ENCODE measurements at places on chromosomes 1 and 21.

DNA sequence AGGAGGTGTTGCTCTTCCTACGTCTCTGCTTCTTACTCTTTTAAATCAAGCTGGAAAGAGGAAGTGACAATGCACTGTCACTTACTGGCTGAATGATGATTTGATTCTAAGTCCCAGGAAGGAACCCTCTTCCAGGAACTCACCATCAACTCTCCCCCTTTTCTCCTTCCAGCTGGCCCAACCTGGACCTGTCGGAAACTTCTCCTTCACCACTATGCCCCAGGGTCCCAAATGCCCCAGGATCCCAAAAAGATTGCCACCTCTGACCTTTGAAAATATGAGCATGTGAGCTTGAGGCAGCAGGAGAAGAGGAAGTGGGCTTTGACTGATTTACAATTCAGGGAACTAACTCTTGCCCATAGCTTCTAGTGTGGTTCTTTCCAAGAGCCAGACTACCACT, 5.3 kb upstream of the ADAMTS5 start:
- DNase-seq, result no peak

DNA sequence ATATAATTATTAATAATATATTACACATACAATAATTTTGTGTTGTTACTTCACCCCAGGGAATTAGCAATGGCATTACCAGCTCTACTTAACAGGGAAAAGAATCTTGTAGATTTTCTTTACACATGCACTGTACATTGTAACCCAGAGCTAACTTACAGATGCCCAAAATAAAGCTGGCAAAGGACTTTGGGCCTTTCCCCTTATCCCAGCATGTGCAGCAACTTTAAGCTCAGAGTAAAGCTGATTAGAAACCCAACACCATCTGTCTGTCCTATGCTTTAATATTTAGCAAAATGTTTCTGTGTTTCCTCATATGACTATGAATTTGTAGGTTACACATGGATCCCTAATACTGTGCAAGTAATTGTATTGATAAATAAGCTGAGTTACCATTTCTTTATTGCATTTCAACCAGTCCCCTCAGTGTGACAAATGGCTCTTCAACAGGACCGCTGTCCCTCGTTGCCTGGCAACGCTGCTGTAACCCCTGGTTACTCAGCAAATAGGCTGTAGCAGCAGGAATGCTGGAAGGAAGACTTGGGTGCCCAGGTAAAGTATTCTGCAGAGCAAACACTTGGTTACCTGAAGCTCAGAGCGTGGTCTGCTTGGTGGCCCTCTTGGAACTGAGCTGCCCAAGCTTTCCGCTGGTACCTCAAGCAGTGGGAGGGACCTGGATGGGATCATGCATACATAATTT, at the start of gene USH2A:
USH2A (minus strand) TSS at position 628 of the 700 bp plus-strand sequence. CDS start 1,112 bp downstream, outside the sequence.
- no peak for DNase-seq

GRCh38 chr1:6657138-6657537, 32.5 kb downstream of the THAP3 start:
- DNase-seq, result no peak

DNA sequence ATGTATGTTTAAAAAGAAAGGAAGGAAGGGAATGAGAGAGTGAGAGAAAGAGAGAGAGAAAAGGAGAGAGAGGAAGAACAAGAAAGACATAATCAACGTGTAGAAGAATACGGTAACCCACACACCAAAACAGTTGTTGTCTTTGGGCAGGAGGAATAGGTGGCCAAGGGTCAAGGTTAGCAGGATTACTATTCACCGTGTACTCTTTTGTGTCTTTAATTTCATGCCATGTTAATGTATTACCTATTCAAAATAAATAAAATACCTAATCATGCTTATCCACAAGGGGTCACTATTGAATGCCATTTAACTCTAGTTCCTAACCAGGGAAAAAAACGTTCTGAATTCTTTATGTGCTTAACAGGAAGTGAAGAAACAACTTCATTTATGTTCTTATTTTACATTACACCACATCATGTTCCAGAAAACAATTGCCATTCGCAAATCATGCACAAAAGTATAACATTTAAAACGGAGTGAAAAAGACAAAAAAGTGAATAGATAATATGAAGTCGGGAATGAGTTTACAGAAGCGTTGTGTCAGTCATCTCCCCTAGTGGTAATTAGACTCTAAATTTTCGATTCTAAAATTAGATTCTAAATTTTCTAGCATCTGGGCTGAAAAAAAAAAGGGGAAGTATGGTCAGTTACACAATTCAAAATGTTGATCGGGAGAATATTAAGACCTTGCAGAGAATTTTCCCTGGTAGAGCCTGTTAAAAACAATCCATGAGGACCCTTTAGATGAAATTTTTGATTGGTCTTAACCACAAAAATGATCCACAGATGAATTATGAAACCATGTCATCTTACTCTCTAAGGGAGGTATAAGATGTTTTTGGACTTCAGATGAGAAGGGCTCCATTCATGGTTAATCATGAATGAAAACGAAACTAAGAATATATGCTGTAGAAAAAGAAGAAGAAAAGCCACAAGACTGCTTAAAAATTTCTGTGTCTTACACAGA, 700 bp upstream of the KMO start:
- no peak for DNase-seq

DNA sequence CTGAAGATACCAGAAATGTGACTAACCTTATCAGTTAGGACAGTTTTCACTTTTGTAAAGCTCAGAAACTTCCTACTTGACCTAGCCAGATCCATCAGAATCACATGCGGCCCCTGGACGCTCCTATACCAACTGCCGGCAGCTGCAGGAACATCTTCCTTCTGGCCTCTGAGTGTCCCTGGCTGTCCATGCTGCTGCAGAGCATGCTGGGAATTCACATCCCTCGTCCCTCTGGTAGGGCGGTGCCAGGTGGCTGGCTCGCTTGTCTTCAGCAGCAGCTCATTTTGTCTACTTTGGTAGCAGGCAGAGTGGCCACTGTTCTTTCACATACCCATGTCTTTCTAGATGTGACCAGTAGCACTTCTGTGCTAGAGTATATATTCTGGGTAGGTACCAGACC, 34.4 kb downstream of the HHAT start:
- DNase-seq, result no peak

DNA sequence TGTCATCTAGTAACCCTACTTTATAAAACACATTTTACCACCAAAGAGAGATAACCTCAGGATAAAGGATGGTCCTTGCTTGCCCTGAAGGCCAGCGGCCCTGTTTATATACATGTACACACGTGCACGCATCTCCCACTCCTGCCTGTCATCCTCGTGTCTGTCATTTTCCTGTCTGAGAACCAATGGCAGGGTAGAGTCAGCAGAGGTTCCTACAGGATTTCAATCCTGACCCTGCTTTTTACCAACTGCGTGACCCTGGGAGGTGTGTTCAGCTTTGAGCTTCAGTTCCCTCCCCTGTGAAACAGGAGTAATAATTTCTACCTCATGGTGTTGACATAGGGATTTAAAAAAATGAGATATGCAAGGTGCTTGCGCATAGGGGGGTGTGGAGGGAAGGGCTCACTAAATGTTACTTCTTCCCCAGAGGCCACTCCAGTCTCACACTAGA, 12.3 kb upstream of the RASSF5 start:
- no peak for DNase-seq

GRCh38 chr1:115059316-115059715, 29.7 kb downstream of the TSHB start:
- no peak for DNase-seq

- DNase-seq, result no peak
Observed at GRCh38 chr1:28517649-28517999, 11.8 kb downstream of the RCC1 start.

DNA sequence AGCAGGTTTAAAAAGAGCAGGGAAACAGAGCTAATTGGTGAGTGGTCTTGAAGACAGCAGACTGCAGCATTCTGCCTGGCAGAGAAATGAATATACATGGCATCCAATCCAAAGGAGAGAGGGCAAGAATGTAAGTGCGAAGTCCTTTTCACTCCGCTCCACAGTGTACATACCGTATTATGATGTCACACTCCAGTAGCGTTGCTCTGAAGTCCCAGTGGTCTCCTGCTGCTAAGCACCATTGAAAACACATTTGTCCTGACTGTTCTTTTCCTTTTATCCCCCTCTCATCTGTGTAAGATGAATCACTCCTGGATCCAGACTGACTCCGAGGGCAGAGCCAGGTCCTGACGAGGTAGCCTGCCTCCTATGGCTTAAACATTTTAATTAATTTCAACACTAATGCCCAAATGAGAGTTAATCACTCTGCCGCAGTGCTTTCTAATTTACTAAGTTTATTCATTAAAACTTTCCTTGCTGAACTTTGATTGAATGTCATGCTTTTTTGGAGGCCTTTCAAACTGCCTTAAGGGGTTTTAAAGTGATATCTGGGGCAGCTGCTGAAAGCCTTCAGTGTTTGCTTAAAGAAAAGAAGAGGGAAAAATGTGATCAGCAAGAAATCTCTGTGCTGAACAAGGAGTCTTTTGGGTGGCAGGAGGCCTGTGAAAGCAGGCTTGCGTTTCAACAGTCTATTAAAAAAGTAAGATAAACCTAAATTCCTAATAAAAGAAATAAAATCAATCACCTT, 227.2 kb downstream of the ATG4C start:
- no peak for DNase-seq

GRCh38 chr1:151314137-151314875, 12.9 kb downstream of the PI4KB start:
- DNase-seq, result no peak

- no peak for DNase-seq
Observed at GRCh38 chr21:40139636-40140035, 272.4 kb downstream of the PCP4 start.

GRCh38 chr21:16028142-16028541, 298.4 kb downstream of the USP25 start:
- DNase-seq, result no peak

DNA sequence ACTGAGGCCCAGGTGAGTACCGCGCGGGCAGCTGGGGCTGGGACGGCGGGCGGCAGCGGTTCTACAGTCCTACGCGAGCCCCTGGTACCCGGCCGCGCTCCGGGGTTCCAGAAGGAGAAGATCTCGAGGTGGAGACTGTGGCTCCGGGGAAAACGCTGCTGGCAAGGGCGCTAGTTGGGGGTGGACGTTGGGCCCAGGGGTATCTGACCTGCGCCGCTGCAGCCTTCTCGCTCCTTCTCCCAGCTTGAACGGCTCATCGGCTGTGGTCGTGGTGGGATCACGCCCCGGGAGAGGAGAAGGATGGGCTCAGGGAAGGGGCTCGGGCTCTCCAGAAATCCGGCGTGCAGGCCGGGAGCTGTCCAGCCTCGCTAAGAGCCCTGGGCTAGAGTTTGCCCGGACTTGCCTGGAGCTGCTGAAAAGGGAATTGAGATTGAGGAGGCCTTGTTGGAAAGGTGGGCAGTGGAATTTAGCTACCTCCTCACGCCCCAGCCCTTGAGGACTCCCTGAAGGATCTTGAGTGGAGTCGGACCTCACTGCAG, 1.1 kb upstream of the POU3F1 start:
- DNase-seq, result no peak

GRCh38 chr1:1157914-1158710, 15.6 kb upstream of the TTLL10 start:
- no peak for DNase-seq

Data from stimulated activated CD4-positive, alpha-beta T cell treated with anti-CD3 and anti-CD28 coated beads, TNF-alpha, amount 100 ng/mL, for 1 hour (primary cell).